Stimulated activated CD4-positive, alpha-beta T cell treated with anti-CD3 and anti-CD28 coated beads, Interleukin-1b, Interleukin-23, amount 100 ng/mL, for 1 hour (primary cell): ENCODE measurements at places on chromosomes 5 and 9.

- no peak for DNase-seq
These were observed 972.6 kb upstream of the SEMA6A start for GRCh38 chr5:117547192-117547591.

DNA sequence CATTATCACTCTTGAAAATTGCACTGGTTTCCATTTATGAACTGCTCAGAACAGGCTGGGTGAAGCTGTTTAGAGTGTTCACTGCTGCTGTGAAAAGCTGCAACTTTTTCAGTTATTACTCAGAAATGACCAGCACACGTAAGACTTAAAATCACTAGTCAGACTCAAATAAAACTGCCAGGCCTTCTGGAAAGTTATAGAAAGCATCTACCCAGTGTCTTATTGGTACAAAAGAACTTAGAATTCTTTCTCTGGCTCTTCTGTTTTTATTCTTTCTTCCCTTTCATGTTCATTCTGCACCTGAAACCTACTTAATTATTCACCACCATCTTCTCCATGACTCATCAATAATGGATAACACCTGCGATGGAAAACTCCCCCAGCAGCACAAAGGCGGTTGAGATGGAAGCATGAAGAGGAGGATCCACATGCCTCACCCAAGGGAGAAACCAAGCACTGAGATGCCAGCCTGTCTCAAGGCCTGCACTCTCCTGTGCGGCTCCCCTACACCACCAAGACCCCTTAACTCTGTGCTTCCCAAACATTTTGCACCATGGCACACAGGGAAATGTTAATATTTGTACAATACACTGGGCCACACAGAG lies 171.9 kb downstream of the ENTREP1 start:
- no peak for DNase-seq

- DNase-seq: no peak
These were observed 90.3 kb downstream of the ANKRD55 start for GRCh38 chr5:56142614-56143372.

DNA sequence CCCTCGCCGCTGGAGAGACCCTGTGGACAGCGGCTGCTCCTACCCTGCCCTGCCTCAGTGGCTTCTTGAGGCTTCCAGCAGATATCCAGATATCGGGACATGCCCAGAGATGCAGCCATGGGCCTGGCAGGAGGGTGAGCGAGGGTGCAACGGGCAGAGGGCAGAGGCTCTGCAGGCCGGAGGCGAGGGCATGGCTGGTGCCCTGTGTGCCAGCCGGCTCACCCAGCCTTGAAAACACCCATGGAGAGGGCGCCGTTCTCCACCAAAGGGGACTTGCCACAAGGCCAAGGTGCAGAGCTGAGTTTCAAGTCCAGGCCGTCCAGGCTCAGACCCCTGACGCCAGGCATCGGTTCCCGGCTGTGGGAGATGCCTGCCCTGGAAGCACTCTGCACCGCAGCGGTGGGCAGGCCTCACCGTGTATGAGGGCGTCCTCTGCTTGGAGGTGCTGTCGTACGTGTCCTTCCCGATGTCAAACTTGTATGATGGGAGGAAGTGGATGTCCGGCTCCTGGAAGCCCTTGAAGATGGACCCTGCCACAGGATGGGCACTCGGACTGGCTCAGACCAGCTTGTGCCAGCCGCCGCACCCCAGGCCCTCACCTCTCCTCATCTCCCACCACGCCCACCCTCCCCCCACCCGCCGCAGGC lies 8.9 kb downstream of the INPP5E start:
- DNase-seq: no peak

DNA sequence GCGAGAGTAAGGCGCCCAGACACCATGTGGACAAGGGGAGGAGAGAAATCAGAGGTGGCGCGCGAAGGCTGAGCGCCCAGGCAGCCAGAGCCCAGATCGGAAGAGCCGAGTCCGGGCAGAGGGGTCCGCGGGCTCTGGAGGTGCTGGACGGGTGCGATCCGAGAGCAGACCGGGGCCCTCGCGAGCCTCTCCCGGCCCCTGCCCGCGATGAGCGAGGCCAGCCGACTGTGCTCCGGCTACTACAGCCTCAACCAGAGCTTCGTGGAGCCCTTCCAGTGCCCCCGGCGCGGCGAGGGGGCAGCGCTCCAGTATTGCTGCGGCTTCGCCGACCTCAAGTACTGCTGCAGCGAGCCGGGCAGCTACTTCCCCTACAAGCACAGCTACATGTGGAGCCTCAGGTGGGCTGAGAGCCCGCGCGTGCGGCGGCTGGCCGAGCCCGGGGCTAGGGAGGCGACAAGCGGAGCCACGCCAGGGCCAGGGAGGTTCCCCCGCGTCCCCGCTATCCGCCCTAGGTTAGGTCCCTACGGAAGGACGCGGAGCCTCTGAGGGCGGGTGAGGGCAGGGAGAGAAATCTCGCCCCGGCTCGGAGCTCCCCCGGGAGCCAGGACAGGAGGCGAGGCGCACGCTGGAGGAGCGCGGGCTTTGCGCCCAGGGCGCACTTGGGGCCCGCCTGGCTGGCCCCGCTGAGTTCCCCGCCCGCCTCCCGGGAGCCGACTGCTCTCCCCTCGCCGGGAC lies at the start of gene SHISAL2B:
Gene SHISAL2B (plus strand): TSS at position 87 of the 735 bp plus-strand sequence. CDS start 121 bp downstream, at position 208.
- DNase-seq: no peak

DNA sequence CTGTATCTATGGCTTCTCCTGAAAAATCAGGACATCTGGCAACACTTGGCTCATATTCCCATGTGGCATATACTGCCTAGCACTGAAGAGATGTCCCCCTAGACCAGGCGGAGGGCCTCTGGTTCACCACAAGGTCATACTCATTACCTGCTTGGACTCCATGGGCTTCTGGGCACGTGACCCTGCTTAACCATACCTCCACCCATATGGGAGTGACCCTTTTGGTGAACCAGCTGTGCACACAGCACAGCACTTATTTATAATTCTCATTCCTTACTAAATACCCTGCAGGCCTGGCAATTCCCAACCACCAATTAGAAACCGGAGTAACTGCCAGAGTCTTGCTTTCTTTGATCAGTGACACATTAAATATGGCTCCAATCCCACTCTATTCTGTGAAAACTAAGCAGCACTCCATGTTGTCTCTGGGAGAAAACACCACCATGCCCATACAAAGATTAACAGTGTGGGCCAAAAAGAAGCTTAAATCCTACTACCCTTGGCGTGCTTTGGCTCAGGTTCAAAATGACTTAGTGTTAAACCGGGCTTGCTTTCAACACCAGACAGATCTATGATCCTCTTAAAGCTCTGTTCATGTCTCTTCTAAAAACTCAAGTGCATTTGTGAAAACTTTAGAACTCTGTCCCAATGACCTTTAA lies 57.7 kb downstream of the MTMR12 start:
- DNase-seq: no peak

DNA sequence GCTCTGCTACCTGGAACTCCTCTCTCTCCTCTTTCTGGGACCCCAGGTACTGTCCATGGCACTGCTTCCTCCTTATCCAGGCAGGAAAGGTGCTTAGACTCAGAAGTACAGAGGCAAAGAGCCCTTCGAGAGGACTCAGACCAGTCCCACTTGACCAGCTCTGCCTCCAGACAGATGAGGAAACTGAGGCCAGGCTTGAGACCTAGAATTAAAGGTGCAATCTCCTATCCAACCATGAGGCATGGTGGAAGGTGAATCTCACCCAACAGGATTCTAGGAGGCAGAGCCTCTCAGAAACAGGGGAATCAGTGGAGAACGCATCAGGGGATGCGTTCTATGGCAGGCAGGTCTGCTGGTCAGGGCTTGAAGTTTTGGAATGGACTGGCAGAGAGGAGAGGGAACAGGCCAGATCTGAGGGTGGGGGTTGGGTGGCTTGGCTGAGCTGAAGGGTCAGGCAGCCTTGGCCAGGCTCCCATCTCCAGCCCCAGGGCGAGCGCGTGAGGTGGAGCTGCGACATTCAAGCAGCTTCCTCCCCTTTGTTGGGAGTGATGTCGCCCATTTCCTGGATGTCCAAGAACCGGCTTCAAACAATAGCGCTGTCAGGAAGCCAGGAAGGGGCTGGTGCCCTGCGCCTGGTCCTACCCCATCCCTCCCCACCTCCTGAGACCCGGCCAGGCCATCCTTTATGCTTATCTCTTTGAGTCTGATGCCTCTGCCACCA lies 26.2 kb downstream of the NDUFA8 start:
- no peak for DNase-seq

DNA sequence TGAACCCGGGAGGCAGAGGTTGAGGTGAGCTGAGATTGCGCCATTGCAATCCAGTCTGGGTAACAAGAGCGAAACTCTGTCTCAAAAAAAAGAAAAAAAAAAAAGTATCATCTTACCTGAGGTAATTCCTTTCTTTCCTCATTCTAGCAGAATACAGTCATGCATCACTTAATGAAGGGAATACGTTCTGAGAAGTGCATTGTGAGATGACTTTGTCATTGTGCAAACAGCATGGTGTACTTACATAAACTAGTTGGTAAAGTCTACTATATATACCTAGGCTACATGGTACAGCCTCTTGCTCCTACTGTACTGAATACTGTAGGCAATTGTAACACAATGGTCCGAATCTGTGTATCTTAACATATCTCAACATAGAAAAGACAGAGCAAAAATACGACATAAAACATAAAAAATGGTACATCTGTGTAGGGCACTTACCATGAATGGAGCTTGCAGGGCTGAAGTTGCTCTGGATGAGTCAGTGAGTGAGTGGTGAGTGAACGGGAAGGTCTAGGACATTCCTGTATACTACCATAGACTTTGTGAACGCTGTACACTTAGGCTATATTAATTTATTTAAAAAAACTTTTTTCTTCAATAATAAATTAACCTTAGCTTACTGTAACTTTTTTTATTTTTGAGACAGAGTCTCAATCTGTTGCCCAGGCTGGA lies 100.4 kb downstream of the GLDC start:
- DNase-seq: no peak

DNA sequence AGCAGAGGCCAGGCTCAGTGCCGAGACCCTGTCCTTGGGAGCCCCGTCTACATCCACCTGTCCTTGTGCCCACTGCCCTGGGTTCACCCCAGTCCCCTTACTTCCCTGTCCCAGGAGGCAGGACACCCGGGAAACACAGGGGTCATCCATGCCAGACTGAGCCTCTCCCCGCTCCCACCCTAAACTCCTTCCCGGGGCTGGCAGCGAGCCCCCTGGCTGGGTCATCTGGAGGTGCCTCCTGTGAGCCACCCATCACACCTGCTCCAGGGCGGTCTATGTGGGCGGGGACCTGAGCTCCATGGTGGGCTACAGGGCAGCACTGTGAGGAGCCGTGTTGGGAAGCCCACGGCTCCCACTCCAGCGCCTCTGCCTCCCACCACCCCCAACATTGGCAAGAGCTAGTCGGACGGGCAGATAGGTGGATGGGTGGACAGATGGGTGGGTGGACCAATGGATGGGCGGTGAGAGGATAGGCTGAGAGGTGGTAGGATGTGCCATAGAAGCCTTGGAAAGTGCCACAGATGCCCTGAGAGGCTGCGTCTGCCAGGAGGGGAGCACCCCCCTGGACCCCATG lies 42.5 kb upstream of the RXRA start:
- no peak for DNase-seq
